ENCODE measurements at places on chromosomes 5 and 9.

- no peak for DNase-seq
These were observed 7.3 kb upstream of the RASEF start for GRCh38 chr9:83070261-83070660.

GRCh38 chr5:105638437-105638836 is 2032.3 kb downstream of the EFNA5 start:
- DNase-seq = no peak

- DNase-seq = no peak
These were observed 3.2 kb downstream of the WDR5 start for GRCh38 chr9:134139081-134139480.

- no peak for DNase-seq
These were observed 19.6 kb downstream of the TJP2 start for GRCh38 chr9:69193685-69194032.

DNA sequence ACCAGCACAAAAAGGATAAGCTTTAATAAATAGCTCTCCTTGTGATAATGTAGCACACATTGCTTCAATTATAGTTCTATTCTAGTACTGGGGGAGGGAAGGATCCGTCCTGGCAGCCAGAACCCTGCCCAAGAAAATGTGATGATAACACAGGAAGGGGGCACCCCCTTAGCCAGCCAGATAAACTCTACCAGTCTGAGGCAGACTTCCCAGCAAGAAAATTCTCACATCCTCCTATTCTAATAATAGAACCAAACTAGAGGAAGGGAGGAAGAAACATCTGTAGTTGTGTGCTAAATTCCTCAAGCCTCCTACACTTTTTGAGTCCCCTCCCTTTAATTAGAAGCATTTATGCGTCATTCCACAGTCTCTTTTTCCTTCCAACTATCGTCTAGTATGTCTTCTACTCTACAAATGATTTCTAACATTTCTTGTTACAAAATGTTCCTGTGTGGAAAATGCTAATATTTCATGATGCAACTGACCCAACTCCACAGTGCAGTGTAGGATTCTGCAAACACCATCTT is 261.0 kb downstream of the SEMA5A start:
- DNase-seq = no peak

DNA sequence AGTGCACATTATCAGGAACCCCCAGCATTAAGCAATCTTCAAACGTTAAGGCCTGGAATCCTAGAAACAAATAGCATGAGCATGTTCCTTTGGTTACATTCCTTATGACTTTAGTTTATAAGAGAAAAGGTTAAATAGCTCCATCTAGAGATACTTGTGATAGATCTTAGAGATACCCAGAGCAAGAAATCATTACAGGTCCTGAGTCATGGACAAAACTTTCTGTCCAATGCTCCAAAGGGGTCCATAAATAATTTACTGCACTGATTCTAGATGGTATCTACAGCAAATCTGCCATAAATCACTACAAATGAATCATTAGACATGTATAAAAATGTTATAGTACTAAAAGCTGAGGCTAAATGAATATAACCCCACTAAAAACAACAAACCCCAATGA is 139.6 kb downstream of the HTR1A start:
- no peak for DNase-seq

GRCh38 chr9:35313916-35314315 is 152.1 kb downstream of the UNC13B start:
- DNase-seq = no peak

DNA sequence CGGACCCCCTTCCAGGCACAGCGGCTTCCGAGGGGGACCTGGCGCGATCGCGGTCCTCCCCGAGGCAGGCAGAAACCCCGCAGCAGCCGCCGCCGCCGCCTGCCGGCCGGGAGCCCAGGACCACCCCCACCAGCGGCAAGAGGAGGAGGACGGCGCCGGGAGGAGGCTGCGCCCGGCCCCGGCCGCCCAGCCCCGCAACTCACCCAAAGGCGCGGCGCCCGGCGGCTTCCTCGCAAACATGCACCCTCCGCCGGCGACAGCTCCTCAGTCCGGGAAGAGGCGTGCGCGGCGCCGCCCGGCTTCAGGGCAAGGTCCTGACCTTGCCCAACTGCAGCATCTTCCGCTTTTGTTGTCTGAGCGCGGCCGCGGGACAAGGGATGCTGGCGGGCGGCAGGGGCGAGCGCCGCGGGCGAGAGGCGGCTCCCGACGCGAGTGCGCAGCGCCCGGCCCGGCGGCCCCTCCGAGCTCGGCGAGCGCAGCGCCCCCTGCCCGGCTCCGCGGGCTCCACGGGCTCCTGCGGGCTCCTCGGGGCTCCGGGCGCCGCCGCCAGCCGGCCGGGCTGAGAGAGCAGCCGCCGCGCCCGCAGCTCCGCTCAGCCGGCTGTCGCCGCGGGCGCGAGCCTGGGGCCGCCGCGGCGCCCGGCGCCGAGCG is 507 bp downstream of the CTNND2 start:
- no peak for DNase-seq

DNA sequence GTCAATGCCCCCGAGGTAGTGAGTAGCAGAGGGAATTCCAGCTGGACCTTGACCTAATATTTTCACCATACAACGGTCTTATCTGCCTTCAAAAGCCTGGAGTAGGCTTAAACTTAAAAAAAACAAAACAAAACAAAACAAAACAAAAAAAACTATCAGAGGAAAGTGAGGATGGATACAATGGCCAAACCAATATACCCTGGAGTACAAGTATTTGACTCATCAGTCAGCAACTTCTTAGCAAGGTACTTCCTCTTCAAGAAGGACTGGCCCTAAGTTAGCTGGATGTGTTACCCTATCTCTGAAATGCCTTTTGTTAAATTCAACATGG is 160.6 kb upstream of the GNA14 start:
- DNase-seq = no peak

DNA sequence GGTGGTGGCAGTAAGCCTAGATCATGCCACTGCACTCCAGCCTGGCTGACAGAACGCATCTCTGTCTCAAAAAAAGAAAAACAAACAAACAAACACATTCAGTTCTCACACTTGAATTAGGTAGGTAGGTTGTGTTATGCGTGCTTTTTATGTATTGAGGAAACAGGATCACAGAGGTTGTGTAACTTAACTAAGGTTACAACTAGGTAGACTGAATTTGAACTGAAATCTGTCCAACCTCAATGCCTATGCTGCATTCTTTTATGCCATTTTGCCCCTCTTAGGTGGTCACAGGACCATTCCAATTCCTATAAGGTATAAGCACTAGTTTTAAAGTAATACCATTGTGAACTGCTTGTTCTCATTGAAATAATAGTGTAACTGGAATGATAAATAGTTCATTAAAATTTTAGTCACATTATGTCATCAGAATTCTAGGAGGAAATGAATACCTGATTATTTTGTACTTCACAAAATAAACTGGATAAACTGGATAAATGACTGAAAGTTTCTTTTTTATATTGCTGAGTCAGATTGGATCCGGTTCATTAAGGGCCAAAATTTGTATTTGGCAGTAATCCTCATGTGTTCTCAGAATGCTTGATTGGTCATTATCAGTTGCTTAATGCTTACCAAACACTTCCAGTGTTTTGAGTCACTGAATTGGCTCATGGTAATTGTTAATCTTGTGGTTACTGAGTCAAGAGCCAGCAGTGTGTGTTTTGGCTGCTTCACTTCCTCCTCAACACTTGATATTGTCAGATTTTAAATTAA is 7.1 kb downstream of the UBAP1 start:
- DNase-seq = no peak

- DNase-seq = peak; percentile 79
These were observed 13.3 kb upstream of the GPX8 start for GRCh38 chr5:55146543-55147151.

DNA sequence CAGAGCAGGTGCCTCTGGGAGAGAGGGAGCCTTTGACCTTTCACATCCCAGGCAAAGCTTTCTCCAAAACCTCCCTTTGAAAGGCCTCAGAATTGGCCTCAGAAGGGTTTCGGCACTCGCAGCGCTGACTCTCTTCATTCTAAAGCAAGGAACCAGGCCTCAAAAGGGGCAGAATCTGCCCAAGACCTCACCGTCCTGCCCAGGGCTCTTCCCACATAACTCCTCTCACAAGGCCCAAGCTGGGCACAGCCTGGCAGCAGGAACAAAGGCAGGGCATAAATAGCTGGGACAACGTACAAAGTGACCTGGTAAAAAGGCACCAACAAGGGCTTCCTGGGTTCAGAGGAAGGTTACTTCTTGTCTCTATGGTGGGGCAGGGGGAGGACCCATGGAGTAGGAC is 166.3 kb upstream of the FSTL4 start:
- DNase-seq = no peak

- no peak for DNase-seq
These were observed 601.4 kb downstream of the GABRG2 start for GRCh38 chr5:162668926-162669325.

DNA sequence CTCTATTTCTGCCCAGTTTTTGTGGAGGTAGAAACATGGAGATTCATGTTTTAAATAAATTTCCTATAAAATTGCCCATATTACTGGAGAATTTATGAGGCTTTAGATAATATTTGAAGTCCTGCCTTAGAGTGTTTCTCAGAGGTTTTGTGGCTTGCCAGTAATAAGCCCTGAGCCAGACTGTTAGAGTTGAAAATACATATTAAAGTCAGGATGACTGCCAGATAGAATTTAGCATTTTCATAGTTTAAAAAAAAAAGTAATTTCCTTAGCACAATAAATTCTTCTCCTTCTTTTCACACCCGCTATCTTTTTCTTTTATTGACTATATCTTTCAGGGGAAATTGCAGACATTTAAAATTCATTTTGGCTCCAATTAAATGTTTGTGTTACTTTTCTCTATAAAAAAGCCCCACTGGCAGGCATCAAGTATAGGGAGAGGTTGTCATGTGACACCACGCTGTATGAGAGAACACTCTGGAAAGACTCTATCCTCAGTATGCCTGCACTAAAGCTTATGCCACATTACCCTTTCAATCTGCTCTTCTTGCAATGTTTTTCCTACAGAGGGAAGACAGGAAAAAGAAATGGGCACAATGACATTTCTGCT is 135.2 kb downstream of the MPDZ start:
- no peak for DNase-seq

DNA sequence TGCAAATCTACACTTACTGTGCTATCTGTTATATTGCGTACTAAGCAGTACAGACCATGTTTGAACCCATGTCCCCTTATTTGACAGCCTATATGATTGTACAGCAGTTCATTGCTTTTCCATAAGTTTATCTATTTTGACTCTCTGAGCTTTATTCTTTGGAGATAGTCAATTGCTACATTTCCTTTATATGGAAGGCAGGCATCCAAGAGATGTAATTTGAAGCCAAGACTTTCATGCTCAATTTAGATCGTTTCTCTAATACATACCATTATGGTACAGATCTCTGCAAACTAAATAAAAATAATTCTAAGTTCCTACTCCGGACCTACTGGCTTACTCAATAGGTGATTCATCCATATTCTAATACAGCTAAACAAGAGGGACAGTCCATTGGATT is 424.8 kb downstream of the TMEM38B start:
- DNase-seq = no peak

DNA sequence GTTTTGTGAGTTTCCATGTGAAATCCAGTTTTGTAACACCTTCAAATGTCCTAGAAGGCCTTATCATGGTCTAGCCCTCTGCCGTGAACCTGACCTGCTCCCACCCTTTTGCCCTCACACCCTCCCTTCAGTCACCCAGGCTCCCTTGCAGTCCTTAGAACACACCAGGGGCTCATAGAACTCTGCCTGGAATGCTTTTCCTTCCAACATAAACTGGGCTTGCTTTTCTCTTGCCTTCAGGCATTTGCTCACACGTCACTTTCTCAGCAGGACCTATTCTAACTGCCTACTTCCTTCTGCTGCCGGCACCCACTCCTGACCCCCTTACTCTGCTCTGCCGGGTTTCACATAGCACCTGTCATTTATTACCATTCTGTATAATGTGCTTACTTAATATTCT is 111.9 kb downstream of the PDE8B start:
- no peak for DNase-seq

DNA sequence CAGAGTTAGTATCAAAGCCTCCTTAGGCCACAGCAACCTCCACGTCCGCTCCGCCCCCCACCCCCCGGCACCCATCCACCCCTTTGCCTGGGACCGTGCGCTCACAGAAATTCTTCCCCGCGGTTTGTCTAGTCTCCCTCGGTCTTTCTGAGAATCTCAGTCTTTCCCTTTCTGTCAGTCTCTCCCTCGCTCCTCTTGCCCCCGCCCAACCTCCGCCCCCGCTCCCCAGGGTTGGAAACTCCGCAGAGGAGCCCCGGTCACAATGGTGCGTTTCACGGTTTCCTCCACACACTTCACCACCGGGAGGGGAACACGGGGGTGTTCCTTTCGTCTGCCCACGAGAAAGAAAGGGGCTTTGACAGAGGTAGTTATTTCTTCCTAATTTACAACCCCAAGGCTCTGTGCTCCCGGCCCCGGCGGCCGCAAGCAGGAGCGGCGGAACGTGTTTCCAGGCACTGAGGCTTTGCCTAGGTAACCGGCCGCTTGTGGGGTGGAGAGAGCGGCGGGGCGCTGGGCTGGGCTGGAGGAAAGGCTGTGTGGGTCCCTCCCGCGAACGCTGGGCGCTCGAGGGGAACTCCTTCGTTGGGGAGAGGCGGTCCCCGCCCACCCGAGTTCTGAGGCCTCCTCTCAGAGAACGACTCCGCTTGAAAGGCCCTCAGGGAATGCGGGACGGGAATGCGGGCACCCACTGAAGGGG is 2.1 kb downstream of the NR4A3 start:
- DNase-seq = peak; percentile 71

DNA sequence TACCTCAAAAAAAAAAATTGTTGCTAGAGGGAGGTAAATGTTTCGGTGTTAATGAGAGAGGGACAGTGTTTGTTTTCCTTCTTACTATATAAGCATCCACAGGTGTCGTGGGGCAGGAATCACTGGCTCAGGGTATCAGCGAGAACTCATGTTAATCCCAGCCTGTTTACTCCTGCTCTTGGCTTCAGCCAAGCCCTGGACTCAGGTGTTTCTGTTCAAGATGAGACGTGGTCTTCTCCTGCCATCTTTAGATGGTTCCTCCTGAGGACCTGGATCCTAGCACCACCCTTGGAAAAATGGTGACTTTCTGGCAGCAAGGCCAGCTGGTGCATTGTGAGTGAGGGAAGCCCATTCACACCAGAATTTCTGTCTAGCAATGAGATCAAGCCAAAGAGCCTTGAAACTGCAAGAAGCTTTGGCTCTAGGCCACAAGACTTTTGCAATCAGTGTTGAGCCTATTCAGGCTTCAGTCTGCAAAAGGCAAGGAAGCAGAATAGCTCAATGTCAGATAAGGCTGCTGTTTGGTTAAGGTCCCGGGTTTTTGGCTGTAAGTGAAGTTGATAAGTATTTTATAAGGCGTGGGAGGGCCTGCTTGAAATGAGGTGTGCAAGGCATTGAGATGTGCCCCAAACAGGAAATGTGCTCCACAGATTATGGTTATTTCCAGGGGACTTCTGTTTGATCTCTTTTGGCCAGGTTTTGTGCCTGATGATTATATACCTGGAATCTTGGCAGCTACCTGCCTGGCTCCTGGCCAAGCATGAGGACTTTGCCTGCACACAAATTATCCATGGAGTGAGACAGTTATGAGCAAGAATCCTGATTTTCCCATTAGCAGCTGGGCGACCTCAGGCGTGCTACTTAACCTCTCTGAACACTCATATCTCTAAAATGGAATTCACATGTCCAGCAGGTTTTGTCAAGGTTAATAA is 99.8 kb downstream of the TENT4A start:
- no peak for DNase-seq

- DNase-seq = no peak
These were observed 346.4 kb upstream of the RIOK2 start for GRCh38 chr5:97529354-97529985.
